NCI-H446 (cell line): ENCODE measurements at places on chromosomes 11 and 22.
A peak's percentile ranks its signal among the peaks of the same experiment; 100 is the strongest.

GRCh38 chr11:86459002-86459385 is 84.3 kb downstream of the CCDC81 start:
- no peak for DNase-seq

DNA sequence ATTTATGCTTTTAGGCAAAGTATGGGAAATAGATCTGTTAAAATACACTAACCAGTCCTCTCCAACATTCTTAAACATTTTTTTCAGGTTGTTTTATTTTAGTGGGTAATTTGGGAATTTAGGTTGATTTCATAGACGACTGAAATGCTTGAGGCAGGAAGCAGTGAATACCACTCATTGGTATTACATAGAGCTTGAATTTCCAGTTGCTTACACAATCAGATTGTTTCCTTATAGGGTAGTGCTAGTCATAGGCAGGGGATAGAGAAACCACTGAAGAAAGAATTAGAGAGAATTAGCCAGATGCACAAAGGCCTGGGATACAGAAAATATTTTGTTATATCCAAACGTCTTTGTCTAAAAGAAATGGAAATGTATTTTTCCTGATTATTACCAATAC is 23.9 kb upstream of the LYVE1 start:
- no peak for DNase-seq

DNA sequence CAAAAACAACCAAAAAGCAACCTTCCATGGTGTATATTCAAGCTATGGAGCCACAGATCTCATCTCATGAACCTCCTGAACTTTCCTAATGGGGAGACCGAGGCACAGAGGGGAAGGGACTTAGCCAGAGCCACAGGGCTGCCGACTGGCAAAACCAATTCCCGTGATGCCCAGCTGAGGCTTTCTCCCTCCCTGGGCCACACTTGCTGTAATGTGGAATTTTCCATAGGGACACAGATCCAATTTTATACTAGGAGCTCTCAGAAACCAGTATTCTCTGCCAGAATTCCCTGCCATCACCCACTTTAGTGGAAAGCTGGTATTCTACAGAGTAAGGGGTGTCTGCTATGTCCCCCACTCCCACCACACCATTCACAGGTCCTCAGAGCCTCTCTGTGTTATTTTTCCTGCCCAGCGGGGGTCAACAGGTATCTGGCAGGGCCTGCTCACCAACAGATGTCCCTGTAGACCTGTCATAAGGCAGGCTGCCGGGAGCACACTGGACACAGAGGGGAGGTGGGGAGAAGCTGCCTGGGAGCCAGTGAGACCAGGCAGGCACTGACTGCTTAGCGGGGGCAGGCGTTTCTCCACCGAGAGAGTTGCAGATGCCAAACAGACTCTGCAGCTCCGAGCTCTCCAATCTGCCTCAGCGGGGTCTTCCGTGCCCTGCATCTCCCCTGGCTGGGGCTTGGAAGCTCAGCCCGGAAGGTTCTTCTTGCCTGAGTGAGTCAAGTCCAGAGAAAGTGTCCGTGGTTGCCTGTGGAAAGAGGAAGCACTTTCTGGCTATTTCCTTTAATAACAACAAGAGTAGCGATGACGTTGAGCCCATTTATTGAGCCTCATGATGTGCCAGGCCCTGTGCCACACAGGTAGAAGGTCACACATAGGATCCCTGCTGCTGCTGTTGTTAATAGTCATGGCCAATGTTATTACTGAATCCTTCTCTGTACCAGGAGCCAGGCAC is 26.3 kb downstream of the RPS6KA4 start:
- DNase-seq = no peak

DNA sequence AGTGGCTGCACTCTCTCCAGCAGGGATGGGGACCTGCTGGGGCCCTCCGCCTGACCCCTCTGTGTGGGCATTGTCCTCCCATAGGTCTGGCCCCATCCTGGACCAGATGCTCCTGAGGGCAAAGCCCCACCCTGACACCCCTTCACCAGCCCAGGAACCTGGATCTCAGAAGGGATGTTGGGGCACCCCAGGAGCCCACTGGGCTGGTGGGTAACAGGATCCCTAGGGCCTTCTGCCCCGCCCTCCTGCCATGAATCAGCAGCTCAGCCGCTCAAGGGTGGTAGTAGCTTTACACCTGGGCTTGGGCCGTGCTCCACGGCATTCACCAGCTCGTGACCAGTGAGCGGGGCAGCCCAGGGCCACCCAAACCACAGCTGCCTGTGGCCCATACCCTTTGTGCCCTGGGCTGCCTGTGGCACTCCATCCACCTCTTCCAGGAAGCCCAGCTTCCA is 1.0 kb upstream of the MAPK12 start:
- no peak for DNase-seq

GRCh38 chr11:130786586-130786985 is 129.7 kb downstream of the SNX19 start:
- no peak for DNase-seq

DNA sequence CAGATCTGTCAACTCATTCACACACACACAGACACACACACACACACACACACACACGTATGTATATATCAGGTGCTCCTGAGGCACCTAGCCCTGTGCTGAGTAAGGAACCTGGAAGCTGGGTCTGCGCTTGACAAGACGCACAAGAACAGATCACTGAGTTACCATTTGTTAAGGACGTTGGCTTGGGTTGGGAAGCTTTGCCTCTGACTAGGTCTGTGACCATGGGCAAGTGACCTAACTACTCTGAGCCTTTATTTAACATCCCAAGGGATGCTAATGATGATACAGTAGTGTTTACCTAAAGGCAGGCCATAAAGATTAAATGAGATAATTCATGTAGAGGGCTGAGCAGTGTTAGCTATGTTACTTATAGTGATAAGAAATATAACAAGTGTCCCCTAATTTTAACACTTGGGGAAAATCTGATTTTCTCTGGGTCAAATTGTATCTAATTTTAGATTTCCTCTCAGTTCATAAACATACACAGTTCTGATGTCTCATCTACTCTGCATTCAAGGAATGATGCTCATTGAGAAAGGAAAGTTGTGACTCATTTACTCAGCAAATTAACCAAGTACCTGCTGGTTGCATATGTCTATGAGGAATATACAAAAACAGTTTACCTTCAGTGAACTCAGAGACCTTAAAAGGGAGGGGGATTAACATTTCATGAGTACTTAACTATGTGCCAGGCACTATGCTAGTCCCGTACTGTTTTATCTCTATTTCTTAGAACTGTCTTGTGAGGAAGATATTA is 13.6 kb downstream of the RNF185 start:
- no peak for DNase-seq

GRCh38 chr11:130897262-130898182 is 18.8 kb downstream of the SNX19 start:
- no peak for DNase-seq

- DNase-seq = peak; percentile 82
Observed at GRCh38 chr11:96306933-96307775, 35.8 kb downstream of the MAML2 start.

DNA sequence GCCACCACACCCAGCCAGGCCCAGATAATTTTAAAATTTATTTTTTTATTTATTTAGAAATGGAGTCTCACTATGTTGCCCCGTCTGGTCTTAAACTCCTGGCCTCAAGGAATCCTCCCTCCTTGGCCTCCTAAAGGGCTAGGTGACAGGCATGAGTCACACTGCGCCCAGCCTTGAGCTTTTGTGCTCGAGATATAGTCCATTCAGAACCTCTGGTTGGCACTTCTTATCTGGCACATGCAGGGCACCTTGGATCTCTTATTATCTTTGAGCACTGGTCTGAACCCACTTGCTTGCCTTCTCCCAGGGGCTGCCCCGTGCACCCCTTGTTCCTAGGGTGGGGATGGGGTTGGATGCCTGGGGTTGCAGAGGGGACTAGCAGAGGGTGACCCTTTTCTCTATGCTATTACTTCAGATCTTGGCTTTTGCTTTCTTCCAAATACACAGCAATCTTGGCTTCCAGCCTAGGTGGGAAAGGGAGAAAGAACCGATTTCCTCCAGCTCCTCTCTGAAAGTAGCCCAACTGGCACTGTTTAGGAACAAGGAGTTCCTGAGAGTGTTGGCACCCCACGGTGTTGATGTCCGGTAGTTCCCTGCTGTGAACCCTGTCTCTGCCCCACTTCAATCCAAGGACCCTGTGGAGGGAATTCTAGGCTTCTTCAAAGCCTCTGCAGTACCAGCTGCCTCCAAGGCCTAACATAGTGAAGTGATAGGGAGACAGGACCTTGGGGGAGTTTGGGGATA is 1.3 kb upstream of the SLC3A2 start:
- DNase-seq = no peak

DNA sequence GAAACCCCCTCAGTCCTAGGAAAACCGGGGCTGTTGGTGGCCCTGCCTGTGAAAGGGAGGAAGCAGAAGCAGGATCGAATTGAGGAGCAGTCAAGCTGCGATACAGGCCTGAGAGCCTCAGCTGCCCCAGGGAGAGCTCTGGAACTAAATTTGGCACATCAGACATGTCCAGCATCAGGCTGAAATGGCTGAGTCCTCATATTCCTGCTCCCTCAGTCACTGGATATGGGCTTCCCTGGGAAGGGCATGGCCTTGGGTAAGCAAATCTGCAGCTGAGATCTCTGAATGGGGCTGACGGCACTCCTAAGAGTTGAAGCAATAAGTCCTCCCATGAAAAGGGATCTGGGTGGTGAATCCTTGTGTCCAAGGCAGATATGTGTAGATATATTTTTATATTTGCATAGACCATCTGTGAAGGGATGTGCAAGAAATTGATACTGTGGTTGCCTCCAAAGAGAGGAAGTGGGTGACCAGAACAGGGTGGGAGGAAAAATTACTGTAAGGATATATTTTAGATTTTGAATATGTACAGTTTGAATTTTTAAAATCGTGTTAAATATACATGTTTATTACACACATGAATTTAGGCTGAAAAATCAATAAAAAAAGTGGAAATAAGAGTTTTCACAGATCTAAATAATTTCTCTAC is 45.5 kb downstream of the APIP start:
- no peak for DNase-seq

DNA sequence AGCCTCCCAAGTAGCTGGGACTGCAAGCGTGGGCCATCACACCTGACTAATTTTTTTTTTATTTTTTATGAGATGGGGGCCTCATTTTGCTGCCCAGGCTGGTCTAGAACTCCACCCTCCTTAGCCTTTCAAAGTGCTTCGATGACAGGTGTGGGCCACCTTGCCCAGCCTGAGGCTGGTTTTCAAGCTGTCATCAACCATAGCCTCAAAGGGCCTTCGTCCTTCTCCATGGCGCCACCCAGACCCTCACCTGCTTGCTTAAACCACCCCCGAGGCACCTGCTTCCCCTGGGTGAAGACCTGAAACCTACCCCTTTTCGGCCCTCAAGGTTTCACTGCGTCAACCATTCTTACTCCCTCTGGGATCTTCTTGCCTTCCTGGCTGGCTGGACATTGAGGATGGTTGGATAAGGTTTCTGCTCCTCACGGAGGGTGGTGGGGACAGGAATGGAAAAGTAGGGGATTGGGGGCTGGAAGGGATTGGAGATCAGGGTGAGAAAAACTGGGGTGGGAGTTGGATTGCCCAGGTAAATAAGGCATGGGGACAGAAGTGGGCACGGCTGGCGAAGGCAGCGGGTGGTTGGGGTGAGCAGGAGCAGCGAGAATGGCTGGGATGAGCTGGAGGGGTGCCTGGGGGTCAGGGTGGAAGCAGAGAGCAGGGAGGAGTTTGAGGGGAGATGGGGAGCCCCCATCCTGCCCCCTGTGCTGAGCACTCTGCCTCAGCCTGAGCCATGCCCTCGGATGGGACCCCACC is 2.8 kb upstream of the ACR start:
- no peak for DNase-seq

DNA sequence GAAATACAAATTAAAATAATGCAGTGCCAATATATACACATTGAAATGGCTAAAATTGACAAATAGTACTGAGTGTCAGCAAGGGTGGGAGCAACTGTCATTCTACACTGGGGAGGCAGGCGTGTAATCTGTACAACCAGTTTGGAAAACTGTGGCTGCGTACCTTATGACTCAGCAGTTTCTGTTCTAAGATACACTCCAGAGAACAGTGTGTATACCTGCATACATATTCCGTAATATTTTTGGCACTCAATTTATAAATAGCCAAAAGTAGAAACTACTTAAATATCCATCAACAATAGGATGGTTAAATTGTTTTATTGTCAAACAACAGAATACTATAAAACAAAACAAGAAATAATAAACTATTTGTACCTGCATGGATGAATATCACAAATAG is 57.6 kb downstream of the RNF169 start:
- DNase-seq = no peak
